SW 1271 (cell line): ENCODE measurements at places on chromosomes 2 and 18.
A peak's percentile ranks its signal among the peaks of the same experiment; 100 is the strongest.

DNA sequence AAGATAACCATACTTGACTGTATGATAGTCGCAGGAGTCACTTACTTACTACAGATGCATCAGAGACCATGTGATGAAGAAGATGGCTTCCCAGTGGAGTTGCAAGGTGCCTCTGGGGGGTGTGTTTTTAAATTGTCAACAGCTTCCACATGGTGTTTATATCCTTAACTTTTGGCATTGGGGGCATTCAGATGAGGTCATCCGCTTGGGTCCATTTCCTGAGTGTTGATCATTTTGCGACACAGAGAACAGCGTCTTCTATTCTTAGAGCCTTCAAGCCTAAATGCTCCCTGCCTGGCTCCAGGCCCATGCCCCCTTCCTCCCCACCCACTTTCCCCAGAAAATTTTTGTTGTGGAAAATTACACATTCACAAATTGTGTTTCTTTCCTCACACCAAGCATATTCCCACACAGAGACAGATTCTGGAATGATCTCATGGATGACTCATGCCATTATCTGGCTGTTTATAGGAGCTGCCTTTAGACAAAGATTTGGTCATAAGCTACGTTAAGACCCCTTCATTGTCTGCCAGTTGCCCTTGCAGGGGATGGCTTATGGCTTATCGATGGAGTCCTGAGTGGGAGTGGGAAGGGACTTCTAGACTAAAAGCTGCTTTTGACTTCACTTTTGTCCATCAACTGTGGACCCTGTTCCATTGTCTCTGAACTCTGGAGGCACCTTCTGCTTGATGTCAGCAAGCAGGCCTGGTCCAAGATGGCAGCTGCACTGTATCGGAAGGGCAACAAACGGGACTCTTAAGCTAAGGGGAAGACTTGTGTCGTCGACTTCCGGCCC, 91.8 kb downstream of the CABLES1 start:
- no peak for DNase-seq

GRCh38 chr2:239240414-239240881, 160.4 kb downstream of the HDAC4 start:
- DNase-seq: no peak

GRCh38 chr2:49914281-49914680, 760.0 kb upstream of the FSHR start:
- no peak for DNase-seq

- DNase-seq: no peak
Measured at GRCh38 chr18:48926420-48926857, 24.3 kb downstream of the SMAD7 start.

GRCh38 chr18:53070788-53071187, 730.8 kb downstream of the DCC start:
- no peak for DNase-seq

- DNase-seq: no peak
Measured at GRCh38 chr2:236872015-236872414, 213.7 kb upstream of the COPS8 start.

GRCh38 chr2:182366628-182367027, 60.2 kb downstream of the PDE1A start:
- DNase-seq: no peak

DNA sequence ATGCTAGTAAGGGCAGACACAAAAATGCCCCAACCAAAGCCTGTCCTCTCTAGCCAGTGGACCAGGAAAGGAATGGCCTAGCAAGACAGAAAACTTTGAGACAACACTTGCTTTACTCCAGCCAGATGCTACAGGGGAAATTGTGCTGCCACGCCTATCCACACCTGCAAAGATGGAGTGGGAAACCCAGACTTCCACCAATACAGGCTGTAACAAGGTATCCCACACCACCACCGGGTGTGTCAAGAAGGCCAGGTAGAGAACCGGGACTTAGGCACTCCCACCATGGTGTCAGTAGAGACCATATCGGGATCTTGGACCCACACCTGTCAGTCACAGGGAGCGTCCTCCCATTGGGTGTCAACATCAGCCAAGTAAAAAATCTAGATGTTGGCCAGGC, 16.2 kb upstream of the ESPNL start:
- DNase-seq: no peak

- DNase-seq: no peak
Measured at GRCh38 chr2:100482741-100483140, 12.5 kb downstream of the NMS start.

DNA sequence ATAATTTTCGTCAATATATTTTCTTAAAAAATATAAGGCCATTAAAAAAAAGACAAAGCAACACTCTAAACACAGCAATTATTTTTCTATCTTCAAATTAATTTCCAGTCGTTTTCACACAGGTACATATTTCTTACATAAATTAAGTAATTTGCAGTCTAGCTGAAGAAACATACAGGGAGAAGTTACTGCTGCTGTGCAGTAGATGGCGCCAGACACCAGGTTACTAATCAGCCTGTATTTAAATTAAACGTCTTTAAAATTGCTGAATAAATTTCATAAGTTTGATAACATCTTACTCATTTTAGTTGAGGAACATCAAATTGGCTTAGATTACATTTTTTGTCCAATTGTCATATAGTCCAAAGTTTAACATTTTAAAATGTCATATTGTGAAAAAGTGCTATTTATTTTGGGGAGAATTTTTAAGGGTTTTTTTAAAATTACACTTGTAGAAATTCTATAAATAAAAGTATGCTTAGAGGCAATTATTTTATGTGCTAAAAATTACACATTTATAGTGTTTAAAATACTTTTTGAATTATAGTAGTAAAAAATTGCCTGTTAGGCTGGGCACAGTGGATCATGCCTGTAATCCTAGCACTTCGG, 88.4 kb downstream of the PMAIP1 start:
- DNase-seq: peak; percentile 26

- no peak for DNase-seq
Measured at GRCh38 chr2:203870481-203870880, 2.9 kb downstream of the CTLA4 start.

GRCh38 chr18:32315881-32316280, 126.0 kb downstream of the MEP1B start:
- no peak for DNase-seq

- no peak for DNase-seq
Measured at GRCh38 chr2:157311706-157312105, 13.9 kb downstream of the ERMN start.

DNA sequence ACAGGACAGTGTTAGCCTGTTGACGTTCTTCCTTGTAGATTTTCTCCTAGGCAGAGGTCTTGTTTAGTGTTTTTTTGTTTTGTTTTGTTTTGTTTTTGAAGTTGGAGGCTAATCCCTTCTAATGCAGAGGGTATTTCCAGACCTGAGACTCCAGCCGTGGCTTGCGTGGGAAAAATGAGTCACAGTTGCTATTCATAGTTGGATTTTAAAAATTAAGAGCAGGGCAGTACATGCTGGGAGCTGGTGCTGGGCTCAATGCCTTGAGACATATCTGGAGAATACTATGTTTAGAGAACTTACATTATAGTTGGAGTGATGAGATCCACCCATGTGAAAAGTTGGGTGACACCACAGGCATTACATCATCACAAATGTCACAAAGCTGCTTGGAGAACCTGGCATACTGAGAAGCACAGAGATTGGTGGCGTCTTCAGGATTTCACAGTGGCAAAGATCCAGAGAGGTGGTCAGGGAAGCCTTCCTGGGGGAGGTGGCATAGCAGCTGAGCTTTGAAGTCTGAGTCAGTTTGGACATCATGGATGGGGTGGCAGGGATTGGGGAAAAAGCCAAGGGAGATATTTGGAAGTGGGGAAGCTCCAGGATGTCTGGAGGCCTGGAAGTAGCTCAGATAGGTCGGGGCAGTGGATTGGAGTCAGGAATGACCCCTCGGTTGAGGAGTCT, 249.4 kb downstream of the LOXHD1 start:
- no peak for DNase-seq

- DNase-seq: no peak
Measured at GRCh38 chr2:221334481-221335218, 237.5 kb downstream of the EPHA4 start.

DNA sequence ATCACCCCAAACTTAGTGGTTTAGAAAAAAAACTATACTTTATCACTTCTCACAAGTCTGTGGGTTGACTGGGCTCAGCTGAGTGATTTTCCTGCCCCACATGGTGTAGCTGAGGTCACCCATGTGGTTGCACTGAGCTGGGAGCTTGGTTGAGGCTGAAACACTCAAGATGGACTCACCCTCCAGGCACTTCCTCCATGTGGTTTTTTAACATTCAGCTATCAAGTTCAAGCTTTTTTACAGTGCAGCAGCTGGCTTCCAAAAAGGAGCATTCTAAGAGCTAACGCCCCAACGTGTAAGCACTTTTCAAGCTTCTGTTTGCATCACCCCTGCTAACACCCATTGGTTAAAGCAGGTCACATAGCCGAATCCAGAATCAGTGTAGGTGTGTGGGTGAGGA, 105.9 kb upstream of the CREB1 start:
- DNase-seq: no peak

DNA sequence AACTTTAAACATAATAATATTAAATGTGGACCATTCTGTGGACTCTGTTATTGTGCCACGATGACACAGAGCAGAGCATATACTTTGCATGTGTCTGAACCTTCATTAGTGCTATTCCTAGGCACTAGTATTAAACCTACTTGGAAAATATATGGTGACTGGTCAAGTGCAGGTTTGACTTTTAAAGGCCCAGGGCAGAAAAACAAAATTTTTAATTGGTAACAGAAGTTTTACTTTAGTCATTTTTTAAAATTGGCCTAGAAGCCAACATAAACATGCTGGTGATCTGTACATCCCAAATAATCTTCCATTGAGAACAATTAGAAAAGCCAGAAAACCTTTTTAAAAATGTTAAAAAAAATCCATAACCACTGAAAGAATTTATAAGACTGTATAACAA, 16.6 kb downstream of the LDAH start:
- no peak for DNase-seq

GRCh38 chr2:178230396-178230795, 36.1 kb downstream of the OSBPL6 start:
- no peak for DNase-seq

- DNase-seq: no peak
Measured at GRCh38 chr2:74693213-74693612, 39.2 kb downstream of the SEMA4F start.

GRCh38 chr2:238239543-238239862, 335 bp downstream of the HES6 start:
- DNase-seq: no peak

GRCh38 chr2:120384486-120385354, 38.8 kb downstream of the INHBB start:
- DNase-seq: no peak

DNA sequence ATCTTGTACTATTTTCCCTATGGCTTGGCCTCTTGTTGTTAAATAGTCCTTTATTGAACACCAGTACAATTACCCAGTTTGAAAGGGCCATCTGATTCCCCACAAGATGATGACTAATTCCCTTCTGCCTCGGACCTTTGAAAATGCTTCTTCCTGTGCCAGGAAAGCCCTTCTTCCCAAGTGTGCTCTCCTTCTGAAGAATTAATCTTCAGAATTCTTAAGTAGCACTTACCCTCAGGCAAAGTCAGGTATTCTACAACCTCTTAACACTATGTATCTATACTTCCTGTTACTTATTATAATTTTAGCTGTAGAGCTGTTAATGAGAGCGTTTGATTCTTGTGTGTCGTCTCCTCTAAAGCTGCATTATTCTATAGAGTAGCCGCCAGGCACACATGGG, 28.6 kb upstream of the MEX3C start:
- DNase-seq: no peak

DNA sequence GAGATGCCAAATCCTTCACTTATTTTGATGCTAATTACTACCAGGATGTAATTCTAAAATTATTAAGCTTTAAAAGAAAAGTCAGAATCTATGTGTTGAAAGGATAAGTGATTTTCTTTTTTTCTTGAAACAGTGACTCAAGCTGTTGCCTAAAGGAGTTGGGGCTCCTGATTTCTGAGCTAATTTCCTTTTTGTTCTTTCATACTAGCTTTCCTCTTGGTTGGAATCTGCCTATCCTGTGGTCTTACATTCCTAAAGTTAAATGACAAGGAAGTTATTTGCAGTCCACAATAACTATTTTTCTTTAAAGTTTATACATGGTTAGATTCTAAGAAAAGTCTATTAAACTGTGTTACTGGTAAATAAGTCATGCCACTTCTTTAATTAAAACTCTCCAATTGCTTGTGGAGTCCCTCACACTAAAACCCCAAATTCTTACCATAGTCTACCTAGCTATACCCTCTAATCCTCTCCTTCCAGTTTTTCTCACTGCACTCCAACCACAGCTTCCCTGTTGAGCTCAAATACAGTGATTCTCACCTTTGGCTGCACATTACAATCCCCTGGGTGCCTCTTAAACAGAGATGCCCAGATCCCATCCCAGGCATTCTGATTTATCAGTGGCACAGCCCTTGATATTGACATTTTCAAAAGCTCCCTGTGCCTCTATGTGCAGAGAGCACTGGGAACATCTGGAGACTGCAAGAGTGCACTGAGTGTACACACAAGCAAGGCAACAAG, 63.3 kb upstream of the EFEMP1 start:
- DNase-seq: no peak

- DNase-seq: no peak
Measured at GRCh38 chr2:8658064-8658862, 23.6 kb upstream of the ID2 start.

GRCh38 chr2:150076281-150076680, 411.2 kb downstream of the RND3 start:
- no peak for DNase-seq

GRCh38 chr2:205656941-205657340, 25.4 kb upstream of the NRP2 start:
- DNase-seq: no peak

DNA sequence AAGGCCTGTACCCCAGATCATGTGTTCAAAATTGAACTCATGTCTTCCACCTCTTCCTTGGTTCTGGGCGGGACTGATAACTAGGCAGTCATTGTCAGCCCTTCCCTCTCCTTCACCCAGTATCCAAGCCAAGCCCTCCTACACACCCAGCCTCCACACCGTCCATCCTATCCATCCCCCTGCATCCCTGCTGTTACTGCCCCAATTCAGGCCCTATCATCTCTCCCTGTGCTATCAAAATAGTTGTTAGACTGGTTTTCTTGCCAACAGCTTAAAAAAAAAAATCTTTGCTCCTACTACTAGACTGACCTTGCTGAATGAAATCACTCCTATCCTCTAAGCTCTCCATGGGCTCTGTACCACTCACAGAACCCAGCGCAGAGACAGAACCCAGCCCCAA, 32.8 kb downstream of the TGFA start:
- DNase-seq: no peak

GRCh38 chr2:32614084-32614483, 13.8 kb upstream of the TTC27 start:
- DNase-seq: no peak

DNA sequence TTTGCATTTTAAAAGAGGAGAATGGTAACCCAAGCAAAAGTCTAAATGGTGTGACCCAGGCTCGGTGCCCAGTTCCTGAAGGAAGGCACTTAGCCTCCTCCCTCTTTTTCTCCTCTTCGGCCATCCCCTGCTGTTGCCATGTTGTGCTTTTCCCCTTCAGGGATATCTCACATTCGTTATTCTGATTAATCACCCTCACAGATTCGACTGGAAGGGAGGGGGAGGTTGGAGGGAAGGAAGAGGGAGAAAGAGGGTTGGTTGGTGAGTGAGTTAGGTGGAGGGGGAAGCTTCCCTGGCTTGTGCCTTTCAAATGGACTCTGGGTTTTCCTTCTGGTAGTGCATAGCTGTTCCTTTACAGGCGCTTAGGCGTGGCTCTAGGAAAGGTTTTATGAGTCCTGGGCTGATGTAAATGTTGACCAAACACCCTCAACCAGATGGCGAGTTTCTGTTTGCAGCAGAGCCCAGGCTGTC, 39.0 kb upstream of the LYPD6B start:
- DNase-seq: no peak

- no peak for DNase-seq
Measured at GRCh38 chr2:49514201-49514600, 359.9 kb upstream of the FSHR start.
